ENCODE measurements at places on chromosomes 3 and 15.

DNA sequence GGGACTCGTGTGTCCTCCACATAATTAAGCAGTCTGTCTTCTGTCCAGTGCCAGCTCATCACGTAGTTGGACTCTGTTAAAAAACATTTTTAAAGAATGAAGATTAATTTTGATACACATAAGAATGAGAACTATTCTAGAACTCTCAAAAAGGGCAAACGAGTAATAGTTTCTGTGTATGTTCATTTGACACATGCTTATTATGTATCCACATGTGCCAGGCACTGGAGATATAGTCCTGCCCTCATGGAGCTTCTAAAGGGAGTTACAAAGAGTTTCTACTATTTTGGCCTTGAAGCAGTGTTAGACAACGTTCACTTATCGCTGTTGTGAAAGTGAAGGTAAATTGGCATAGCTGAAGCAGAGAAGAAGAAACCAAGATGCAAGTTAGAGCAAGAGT, 326.7 kb upstream of the CTDSPL start:
- DNase-seq: no peak

- no peak for DNase-seq
These were observed 124.3 kb downstream of the ZNF280D start for GRCh38 chr15:56608993-56609392.

DNA sequence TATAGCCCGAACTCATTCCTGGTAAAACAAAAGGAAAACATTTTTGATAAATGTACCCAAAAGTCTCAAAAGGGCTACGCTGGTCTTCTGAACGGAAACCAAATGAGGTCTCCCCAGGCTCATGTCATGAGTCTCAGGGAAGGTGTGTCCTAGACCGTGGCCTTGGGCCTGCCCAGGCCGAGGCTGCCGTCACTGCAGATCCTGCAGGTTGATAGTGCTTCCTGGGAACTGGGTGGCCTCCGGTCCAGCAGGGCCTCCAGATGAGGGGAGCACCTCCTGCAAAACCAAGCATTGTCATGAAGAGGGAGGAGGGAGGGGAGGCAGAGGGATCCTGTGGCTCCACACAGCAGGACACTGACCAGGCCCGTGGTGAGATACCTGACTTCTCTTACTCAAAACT, 37.5 kb downstream of the ZXDC start:
- no peak for DNase-seq

- peak; percentile 78 for DNase-seq
These were observed at the start of gene GPR176 for GRCh38 chr15:39919748-39920509. TSS of gene GPR176 (minus strand) at chr15:39920266. CDS start at chr15:39920026, 240 bp downstream.

DNA sequence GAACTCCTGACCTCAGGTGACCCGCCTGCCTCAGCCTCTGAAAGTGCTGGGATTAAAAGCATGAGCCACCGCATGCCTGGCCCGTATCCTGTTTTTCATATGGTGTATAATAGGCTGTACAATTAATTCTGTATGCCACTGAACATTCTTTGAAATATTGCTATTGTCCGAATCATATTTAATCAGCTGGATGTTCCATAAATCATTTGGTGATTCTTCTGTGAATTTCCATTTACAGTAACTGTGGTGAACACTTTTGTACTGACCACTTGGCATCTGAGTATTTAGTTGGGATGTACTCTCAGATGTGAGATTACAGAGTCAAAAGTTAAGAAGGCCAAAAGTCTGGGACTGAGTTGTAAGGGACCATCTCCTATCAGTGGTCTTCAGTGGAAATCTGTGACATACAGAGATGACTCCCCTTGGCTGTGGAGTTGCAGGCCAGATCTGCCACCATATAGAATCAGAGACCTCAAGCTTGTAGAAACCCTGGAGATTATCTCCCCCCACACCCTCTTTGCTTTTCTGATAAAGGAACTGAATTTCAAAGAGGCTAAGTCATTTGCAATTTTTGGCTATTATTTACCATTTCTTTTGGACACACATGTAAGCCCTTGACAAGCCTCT, 25.7 kb upstream of the DYNC1LI1 start:
- peak; percentile 15 for DNase-seq

GRCh38 chr15:60017538-60018520, 13.7 kb downstream of the FOXB1 start:
- no peak for DNase-seq

- DNase-seq: no peak
These were observed 183.3 kb downstream of the WDR76 start for GRCh38 chr15:44010089-44010488.

DNA sequence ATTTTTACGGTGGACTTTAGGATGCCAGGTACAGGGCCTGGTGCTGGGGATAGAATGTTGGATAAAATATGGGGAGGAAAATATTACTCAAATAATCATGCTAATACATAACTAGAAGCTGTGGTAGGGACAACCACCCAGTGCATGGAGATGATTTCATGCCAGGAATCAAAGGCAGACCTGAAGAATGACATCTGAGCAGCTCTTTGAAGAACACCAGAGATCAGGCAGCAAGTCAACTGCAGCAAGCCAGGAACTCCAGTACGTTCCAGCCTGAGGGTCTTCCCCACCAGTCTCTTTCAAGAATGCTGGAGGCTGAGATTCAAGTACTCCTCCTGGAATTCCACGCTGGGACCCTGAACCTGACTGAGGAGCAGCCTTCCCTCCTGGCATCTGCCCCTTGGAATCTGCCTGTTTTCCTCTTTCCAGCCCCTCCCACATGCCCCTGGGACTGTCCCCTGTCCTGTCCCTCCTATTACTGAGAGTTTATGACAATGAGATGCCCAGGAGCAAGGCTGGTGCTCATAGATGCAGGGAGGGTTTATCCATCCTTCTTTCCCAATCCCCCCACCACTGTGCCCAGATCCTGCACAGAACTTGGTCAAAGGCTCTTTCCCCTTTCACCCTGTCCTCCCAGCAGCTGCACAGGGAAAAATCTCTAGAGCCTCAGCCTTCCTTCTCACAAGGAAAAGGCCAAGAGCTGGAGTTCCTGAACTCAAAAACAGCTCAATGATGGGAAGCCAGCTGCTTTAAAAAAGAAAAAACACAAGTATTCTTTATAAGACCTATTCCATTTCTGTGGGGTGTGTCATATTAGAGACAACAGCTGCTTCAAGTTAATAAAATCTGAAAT, 68.0 kb downstream of the PDZRN3 start:
- no peak for DNase-seq

DNA sequence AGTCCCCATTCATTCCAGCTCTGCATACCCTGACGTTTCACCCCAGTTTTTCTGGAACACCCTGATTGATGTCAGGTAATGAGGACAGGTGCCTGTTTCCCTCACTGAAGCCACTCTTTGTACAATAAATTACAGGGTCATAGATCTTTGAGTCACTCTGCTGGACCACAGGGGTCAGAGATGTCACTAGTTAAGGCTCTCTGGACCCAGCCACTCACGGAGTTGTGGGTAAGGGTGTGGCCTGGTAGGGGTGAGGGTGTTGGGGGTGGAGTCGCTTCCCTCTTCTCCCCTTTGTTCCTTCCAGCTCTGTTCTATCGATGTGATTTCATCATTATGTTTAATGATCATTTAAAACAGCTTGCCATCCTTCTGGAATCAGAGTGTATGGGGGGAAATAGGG, 512 bp downstream of the IQCF5 start:
- no peak for DNase-seq

DNA sequence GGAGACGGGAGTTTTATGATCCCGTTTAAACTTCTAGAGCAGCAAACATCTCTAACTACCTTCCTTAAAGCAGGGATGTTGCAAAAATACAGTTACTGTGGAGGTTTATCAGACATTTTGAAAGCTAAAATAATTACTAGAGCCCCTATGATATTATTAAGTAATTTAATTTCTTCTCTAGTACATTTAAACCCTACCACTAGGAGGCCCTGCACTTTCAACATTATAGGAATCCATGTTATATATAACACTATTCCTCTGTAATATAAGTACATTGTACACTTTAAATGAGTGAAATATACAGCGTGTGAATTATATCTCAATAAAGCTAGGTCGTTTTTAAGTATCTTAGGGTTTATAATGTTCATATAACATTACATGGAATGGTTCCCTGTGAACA, 11.5 kb downstream of the SETMAR start:
- DNase-seq: no peak

- peak; percentile 82 for DNase-seq
These were observed 14.0 kb downstream of the AAGAB start for GRCh38 chr15:67240235-67241131.

DNA sequence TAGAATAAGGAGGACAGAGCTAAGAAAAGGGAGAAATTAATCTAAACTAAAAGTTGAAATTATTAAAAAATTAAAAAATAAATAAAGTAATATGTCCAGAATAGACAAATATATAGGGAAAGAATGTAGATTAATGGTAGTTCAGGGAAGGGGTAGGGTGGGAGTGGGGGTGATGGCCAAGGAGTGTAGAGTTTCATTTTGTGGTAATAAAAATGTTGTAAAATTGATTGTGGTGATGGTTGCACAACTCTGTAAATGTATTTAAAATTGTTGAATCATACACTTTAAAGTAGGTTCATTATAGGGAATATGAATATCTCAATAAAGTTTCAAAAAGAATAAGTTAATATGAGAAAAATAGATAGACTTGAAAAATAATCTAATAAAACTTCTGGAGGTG, 21.0 kb upstream of the FNDC3B start:
- DNase-seq: no peak

GRCh38 chr3:112005091-112005672, 6.5 kb downstream of the TAGLN3 start:
- DNase-seq: no peak

GRCh38 chr15:50605462-50605861, 59.0 kb upstream of the USP50 start:
- no peak for DNase-seq

GRCh38 chr3:33430061-33430460, 10.1 kb downstream of the UBP1 start:
- no peak for DNase-seq

DNA sequence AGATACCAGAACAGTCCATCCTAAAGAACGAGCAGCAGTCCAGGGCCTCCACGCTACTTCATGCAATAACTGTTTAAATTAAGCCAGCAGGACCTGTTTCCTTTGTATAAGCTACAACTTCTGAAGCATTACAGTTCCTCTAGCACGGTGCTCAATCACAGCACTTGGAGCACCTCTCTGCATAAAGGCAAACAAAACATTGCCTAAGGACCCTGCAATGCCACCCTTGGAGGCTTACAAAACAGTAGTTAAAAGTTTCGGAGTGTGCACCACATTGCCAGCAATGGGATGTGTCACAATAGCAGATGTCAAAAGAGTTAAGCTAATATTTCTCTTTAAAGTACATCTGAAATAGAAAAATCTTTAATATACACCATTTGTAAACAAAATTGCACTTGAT, 2.6 kb upstream of the VPS39 start:
- no peak for DNase-seq

GRCh38 chr15:72566973-72567372, 87.5 kb upstream of the GOLGA6B start:
- no peak for DNase-seq

GRCh38 chr3:155741101-155741500, 3.8 kb downstream of the PLCH1 start:
- no peak for DNase-seq

GRCh38 chr3:21073561-21073960, 677.4 kb downstream of the ZNF385D start:
- DNase-seq: no peak

DNA sequence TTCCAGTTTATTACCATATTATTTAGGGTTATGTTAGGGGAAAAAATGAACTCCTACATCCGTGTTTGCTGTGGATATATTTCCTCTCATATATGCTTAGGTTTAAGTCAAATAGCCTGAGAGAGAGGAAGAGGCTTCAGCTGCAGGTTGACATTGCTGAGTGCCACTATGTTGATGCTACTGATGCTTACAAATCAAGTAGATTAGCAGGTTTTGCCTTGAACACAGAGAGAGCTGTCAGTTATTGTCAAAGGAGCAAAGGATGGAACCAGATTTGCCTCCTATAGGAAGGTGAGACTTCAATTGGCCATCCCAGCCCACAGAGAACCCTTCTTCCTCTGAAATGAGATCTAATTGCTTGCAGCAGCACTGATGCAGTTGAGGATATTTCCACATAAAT, 339.2 kb downstream of the CADM2 start:
- no peak for DNase-seq

DNA sequence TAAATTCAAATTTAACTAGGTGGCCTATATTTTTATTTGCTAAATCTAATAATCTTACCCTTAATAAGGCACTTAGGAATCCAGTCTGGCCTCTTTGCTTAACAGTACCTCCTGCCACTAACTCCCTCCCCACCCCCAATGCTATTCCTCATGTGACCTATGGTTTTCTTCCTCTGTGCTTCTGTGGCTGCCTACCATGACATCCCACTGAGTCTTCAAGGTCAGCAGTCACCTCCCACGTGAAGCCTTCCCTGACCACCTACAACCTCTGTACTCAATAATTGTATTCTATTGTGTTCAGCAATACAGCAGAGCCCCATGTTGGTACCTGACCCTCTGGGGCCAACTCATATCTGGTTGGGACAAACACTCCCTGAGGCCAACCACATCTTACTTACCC, 9.7 kb downstream of the PARP16 start:
- DNase-seq: no peak

DNA sequence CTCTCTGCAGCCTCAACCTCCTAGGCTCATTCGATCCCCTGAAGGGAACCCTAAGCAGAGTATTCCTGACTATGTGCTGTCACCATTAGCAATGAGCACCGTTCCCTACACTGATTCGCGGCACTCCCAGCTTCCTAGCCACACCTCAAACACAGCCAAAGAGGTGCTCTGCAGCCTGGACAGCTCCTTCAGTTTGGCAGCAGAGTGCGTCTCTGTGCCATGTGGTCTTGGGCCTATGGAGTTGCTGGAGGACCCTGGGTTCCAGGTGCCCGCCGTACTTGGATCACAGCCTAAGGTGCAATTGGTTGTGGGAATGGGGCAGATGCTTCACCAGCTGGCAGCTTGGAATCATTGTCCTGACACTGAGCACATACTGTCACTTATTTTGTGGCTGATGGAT, 17.3 kb upstream of the IL12A start:
- DNase-seq: no peak

- no peak for DNase-seq
These were observed 1.8 kb upstream of the ZBTB38 start for GRCh38 chr3:141366285-141367037.

GRCh38 chr15:70605606-70606410, 157.6 kb downstream of the UACA start:
- DNase-seq: no peak

DNA sequence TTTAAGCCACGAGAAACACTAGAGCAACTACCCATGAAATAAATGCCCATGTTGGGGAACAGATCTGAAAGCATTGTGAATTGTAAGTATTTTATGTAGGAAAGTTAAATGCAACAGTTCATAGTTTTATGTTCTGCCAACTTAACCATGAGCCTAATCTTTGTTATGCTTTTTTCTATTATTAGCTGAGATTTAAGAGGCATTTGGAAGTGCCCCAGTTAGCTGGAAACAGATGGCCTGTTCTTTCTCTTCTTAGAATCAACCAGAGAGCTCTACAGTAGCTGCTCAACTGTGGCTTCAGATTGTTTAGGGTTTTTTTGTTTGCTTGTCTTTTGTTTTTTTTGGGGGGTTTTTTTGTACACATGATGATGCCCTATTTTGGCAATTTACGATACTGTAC, 284.4 kb downstream of the KCNH8 start:
- no peak for DNase-seq

All from NCI-H1417 (cell line).